ENCODE measurements at places on chromosomes 12 and 14. TPM values are rescaled to one million over a fixed set of nuclear protein-coding genes. Genes with fewer than 3 reads are reported as not detected.

- no peak for DNase-seq
Observed at GRCh38 chr14:76641541-76641940, 119.7 kb upstream of the VASH1 start.

GRCh38 chr12:7591531-7591930, 74.2 kb downstream of the APOBEC1 start:
- no peak for DNase-seq

DNA sequence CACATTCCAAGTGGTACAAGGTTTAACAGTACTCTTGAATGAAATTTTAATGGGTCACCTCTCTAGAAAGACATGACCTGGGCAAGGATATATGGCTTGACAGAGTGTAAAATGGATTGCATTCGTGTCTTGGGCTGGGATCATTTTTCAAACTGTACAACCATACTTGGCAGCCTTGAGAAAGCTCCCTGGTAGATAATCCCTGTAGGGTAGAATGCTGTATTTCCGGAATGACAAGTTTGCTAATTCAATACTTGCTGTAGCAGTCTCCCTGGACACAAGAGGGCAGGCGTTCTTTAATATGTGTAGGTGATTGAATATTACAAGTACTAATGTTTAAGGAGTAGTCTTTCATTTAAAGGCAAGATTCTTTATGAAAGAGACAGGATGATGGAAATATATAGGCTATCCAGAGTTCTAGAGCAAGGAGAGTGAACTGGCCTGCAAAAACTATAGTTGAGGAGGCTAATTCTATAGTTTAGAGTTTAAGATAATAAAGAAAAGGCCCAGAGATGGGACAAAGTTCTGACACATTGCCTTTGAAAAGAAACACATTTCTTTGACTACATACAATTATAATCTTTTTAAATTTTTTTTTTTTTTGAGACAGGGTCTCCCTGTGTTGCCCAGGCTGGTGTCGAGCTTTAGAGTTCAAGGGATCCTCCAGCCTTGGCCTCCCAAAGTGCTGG, 53.4 kb downstream of the PLBD1 start:
- DNase-seq = no peak

- DNase-seq = no peak
Observed at GRCh38 chr12:54945082-54945481, 39.5 kb downstream of the TESPA1 start.

The LALBA gene
- total RNA-seq = not detected

GRCh38 chr12:129949651-129950050, 45.8 kb upstream of the TMEM132D start:
- no peak for DNase-seq

DNA sequence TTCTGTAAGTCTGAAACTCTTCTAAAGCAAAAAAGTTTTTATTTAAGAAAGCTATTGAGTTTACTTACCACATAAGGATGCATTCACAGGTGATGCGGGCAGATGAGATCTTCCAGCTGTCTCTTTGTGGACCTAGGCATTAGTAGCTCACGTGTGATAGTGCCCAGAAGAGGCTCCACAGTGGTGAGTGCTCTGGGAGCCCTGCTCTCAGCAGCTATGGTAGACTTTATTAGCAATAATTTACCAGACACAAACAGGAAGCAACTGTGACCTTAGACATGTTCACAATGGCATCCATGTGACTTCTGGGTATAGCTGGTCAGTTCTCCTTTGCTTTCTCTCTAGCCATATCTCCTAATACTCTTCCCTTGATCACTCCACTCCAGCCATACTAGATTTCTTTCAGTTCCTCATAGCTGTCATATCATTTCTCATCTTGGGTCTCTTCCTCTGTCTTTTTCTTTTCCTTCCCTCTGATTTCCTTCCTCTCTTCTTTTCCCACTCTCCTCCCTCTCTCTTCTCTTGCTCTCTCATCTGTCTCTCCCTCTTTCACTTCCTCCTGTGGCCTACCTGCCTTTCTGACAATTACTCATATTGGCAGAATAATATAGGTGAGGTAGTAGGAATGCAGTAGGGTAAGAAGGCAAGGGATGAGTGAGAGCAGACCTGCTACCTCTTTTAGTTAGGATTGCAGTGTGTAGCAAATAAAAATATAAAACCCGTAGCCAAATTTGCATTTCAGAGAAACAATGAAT, 75.2 kb upstream of the SCAF11 start:
- no peak for DNase-seq

DNA sequence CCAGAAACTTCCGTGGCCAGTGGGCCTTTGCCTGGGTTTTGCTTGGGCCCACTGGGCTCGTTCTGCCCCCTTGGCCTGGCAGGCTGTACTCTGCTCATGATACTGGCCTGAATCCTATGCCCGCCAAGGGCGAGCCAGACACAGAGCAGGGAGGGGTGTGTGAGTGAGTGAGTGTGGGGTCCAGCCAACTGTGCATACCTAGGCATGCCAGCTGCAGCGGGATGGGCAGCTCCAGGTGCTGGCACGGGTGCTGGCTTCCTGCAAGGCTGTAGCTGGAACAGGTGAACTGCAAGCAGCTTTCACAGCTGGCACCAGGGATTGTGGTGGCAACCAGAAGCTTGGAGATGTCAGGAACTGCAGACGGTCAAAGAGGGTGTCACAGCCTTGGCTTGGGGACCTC, 1276.4 kb downstream of the SLC16A7 start:
- DNase-seq = no peak

- DNase-seq = no peak
Observed at GRCh38 chr12:102063069-102063468, 1.3 kb upstream of the WASHC3 start.

GRCh38 chr12:51429700-51430099, 5.1 kb downstream of the SLC4A8 start:
- DNase-seq = no peak

- DNase-seq = peak; percentile 12
Observed at GRCh38 chr14:79467835-79468234, 743.5 kb downstream of the DIO2 start.

The TCL1A gene
- total RNA-seq = not detected

DNA sequence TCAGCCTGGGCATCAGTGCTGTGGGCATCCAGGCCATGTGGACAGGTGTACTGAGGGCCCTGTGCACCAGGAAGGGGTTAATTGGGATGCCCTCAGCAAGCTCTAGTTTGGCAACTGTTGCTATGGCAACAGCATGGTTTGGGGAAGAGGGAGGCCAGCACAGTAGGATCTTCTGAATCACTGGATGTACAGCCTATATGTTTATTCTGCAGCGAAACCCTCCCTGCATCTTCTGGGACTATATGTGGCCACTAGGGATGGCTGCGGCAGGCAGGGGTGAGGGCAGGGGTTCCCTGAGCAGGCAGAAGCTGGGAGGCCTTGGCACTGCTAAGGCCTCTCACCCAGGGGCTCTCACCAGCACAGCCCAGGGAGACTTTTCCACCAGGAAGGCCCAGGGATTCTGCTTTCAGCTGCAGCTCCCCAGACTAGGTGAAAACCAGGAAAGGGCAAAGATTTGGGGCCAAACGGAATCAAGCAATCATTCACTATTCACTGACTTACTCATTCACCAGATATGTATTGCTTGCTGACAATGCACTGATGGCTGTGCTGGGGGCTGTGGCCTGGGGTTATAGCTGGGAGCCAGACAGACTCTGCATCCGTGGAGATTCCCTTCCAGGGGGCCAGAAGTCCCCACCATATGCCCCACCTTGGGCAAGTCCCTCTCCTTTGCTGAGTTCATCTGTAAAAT, 42.8 kb downstream of the IRF2BPL start:
- no peak for DNase-seq

The SOCS2 gene
- total RNA-seq = 15.9 TPM

The OR4K2 gene
- total RNA-seq = not detected

DNA sequence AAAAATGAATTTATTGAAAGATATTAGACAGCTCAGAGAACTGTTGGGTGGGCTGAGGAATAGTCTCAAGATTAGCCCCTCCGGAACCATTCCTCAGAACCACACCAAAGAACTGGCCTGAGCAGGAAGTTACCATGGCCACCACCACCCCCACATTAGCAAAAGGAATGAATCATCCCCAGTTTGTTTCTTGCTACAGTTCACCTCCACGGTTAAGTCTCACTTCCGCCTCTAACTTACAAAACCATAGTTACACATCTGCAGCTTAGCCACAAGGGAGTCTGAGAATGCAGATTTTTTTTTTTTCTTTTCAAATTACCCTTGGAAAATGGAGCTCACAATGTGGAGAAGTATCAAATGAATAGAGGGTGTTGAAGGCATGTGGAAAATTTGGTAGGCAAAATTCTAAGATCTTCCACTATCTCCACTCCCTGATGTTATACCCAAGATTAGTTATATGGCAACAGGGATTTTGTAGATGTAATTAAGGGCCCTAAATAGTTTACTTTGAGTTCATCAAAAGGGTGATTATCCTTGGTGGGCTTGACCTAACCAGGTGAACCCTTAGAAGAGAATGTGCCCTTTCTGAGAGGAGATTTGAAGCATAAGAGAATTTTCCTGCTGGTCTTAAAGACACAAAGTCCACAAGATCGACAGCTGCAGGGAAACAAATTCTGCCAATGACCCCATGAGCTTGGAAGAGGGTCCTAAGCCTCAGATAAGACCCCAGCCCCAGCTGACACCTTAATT, 129.8 kb upstream of the KRR1 start:
- no peak for DNase-seq

The MEG3 gene
- total RNA-seq = 25.7 TPM

GRCh38 chr12:90543374-90543773, 411.6 kb downstream of the CCER1 start:
- DNase-seq = no peak

DNA sequence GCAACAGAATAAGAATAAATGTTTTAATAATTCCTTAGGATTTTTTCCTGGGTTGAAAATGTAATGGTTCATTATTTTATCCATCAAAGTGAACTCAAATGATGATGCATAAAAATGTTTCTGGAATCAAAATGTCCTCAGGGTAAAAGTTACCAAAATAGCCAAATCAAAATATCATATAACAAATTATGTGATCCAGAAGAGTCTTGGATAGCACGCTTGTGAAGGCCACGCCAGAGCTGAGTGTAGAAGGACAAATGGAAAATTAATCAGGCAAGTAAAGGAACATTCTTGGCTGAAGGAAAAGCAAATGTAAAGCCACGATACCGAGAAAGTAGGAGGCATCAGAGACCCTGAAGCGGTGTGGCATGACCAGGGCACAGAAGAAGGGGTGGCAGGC, 169.2 kb downstream of the CAPZA3 start:
- peak; percentile 67 for DNase-seq

GRCh38 chr14:55691659-55692058, 111.7 kb downstream of the KTN1 start:
- no peak for DNase-seq

DNA sequence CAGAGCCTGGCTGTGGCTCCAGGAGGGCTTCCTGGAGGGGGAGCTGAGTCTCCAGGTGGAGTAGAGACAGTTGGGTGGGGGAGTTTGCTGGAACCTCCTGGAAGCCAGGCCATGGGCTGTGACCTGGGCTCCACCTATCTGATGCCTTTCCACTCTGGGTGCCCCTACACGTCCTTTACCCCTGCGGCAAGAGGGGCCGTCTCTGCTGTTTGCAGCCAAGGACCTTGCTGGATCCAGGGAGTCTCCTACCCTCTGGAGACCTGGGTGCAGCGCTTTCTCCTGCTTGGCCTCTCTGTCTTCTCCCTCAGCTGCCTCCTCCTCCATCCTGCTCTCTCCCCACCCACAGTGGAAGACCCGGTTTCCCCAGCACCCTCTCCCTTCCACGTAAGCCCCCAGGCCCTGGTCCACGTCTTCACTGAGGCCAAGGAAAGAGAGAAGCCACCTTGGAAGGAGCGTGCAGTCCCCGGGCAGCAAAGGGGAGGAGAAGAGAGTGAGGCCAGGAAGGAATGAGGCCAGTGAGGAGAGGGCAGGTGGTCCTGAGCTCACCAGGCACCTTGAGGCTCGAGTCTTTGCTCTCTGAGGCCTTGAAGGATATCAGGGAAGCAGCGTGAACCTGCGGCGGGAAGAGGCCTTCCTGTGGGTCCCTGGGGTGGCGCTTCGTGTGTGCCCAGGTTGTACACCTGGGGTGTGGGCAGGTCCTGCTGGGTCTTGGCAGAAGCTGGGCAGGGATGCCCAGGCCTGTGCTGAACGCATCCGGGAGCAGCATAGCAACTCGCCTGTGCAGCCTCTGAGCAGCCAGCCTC, 294.3 kb upstream of the RTL1 start:
- DNase-seq = no peak

DNA sequence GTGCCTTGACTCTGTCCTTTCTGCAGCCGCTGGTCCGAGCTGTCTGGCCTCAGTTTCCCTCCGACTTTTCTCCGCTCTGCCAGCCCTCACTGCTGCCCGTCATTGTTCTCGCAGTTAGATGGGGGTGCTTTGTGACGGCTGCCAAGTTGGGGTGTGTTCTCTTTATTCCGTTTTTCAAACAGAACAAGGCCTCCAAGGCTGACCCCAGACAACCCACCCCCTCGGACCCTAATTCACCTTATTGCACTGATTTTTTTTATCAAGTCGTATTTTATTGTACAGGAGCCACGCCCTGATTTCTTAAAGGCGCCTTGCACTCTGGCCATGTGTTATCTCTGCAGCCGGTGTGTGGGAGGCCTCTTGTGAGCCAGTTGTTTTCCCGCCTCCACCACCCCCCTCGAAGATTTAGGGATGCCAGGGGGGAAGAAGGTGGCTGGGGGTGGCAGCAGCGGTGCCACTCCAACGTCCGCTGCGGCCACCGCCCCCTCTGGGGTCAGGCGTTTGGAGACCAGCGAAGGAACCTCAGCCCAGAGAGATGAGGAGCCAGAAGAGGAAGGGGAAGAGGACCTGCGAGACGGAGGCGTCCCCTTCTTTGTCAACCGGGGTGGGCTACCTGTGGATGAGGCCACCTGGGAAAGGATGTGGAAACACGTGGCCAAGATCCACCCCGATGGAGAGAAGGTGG, 1.3 kb downstream of the VASH1 start:
- peak; percentile 72 for DNase-seq

The STAT2 gene
- 44.6 TPM for total RNA-seq

- DNase-seq = no peak
Observed at GRCh38 chr12:122207391-122207790, 3.9 kb downstream of the B3GNT4 start.

DNA sequence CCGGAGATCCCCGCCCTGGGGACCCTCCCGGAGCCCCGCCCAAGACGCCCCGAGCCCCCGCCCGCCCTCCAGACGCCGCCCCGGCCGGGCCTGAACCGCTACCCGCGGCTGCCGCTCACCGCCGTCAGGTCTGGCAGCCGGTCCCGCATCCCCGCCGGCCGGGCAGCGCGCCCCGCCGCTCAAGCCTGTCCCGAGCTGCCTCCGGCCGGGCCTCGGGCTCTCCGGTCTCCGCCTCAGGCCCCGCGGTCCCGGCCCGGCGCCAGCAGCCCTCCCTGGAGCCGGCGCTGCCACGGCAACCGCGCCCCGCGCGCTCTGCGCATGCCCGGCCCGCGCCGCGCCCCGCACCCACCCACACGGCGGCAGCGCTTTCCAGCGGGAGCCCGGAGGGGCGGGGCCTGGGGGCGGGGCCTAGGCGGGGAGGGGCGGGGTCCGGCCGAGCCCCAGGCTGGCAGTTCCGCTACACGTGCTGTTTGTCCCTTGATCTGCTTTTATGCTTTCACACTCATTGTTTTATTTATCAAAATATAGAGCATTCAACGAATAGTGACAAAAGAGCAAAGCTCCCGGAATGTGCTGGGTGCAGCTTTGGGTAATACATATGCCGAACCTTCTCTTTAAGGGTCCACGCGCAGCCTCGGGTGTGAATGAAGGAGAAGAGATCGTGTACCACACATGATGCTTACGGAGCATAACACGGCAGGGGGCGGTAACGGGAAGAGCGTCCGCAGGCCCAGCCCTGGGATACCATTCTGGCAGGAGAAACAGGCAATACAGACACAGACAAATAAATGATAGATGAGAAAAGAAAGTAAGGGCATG, at the start of gene STX2:
Gene STX2 (minus strand): TSS at position 300 of the 819 bp plus-strand sequence. CDS start 151 bp downstream, at position 149.
- peak; percentile 96 for DNase-seq
